ENCODE measurements at places on chromosomes 11 and 22.
A peak's percentile ranks its signal among the peaks of the same experiment; 100 is the strongest.

GRCh38 chr11:104254347-104254746 lies 90.4 kb upstream of the PDGFD start:
- DNase-seq: no peak

- DNase-seq: no peak
Observed at GRCh38 chr11:34339149-34340064, 18.4 kb downstream of the ABTB2 start.

DNA sequence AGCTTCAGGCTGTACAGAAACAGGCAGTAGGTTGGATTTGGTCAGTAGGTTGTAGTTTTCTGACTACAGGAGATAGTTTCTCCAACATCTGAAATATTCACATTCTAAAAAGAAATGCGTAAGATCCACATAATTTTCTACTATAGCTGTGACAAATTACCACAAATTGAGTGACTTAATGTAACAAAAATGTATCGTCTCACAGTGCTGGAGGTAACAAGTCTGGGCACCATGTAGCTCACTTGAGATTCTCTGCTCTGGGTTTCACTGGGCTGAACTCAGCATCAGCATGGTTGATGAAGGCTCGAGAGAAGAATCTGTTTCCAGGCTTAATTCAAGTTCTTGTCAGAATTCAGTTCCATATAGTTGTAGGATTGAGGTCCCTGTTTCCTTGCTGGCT lies 350.9 kb upstream of the CCDC179 start:
- no peak for DNase-seq

GRCh38 chr11:130369713-130370112 lies 55.0 kb upstream of the ZBTB44 start:
- peak; percentile 89 for DNase-seq

- no peak for DNase-seq
Observed at GRCh38 chr11:97223647-97224046, 833.8 kb downstream of the JRKL start.

DNA sequence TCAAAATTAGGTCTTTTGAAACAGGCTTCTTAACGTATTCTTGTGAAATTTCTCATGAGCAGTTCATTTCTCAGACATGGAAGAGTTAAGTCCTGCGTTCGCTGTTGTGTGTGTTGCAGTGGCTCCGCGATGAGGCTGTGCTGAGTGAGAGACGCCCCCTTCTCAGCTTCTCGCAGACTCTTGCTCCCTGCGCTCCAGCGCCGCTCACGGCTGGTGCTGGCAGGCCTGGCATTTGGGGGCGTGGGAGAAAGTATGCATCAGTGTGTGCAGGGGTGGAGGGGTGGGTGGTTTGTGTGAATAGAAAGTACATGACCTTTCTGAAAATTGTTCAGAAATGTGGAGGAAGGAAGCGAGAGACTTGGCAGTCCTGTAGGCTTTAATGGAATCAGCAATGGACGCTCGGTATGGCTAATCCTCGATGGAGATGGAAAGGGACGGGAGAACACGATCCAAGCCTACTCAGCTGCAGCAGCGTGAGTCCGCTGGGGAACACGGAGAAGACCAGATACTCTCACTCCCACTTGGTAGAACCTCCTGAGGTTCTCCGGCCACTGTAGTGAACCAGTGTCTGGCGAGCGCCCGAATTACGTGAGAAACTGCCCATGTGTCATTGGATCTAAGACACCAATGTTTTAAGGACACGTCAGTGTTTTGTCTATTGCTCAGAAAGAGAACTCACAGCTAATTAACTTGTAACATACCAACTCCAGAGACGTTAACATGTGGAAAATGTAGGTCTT lies 5.9 kb downstream of the TAB1 start:
- DNase-seq: peak; percentile 89

DNA sequence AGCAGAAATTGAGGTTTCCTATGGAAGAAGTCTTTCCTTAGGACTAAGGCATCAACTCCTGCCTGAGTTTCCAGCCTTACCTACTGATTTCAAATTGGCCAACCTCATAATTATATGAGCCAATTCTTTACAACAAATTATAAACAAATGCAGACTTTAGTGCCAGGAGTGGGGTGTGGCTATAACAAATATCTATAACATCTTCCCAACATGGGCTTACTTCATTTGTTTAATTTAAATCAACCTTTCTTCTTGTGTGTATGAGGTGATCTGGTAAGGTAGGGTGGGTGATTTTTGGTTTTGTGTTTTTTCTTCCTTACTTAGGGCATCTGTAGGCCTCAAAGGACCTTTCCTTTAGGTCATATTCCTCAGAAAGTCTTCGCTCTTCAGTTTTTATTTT lies 354.9 kb downstream of the SHANK2 start:
- no peak for DNase-seq

- DNase-seq: no peak
Observed at GRCh38 chr22:39144101-39144767, 8.2 kb downstream of the CBX7 start.

GRCh38 chr22:30104501-30105156 lies 24.4 kb downstream of the HORMAD2 start:
- no peak for DNase-seq

- no peak for DNase-seq
Observed at GRCh38 chr11:79971255-79971654, 530.4 kb upstream of the TENM4 start.

DNA sequence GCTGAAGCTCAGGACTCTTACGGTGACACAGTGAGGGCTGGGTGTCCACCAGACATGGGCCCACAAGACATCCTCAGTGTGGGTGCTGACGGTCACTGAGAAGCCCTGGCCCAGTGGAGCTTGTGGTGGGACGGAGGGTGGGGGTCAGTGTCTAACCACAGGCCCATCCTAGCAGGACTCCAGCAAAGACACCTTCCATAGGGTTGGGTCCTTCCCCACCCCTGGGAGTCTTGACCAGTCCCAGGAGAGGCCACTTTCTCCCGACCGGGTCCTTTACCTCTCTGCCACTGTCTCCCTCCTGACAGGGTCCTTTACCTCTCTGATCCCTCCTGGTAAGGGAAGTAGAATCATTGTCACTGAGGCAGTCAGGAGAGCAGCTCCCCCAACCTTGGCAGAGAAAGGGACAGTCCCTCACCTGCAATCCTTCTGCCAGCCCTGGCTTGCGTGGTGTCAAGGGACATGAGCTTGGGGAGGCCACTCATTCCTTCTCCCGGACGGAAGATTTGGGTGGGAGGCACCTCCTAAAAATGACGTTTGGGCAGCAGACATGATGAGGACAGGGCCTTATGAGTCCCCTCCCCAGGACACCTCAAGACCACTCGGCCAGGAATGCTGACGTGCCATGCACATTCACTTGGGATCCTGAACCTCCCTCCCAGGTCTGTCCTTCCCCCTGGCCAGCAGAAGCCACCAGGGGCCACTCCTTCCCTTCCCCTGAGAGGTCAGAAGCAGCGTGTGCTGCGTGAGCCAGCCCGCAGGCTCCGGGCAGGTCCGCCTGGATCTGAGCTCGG lies 91.5 kb upstream of the FGF3 start:
- DNase-seq: no peak

DNA sequence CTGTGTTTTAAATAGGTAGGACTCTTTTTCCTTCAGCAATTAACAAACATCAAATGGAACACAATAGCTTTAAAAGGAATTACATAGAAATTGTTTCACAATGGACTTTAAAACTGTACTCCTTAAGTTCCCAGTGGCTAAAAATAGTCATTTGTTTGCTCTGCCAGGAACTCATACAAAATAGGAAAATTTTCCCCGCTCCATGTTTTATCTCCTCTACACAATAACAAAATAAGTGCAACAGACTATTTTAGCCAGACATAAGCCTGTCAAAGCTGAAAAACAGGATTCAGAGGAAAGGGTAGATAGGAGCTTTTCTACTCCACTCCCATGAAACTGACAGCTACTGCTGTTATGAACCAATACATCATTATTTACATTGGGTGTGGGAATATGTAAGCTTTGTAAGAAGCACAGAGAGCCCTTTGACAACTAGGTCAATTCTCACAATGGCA lies 90.1 kb downstream of the STK33 start:
- DNase-seq: no peak

DNA sequence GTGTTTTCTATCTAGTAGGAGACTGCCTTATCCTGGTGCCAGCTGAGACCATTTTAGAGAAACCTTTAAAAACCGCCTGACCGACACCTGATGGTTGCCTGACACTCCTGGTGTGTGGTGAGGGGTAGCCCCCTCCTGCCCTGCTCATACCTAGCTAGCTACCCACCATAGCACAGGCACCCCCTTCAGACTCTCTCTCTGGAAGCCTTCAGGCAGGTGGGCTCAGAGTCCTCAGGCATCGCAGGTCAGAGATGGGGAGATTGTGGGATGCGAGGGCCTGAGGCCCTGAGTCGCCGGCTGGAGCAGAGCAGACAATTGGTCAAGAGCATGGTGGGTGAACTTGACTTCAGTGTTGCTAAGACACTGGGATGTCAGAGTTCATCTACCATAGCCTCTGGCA lies 424.6 kb downstream of the BRD1 start:
- no peak for DNase-seq

All from putamen (tissue), 1 donor.